Caki2 (cell line): ENCODE measurements at places on chromosomes 6 and 20. TPM values are rescaled to one million over a fixed set of nuclear protein-coding genes. Genes with fewer than 3 reads are reported as not detected.

GRCh38 chr6:142926494-142927270 lies 18.3 kb downstream of the HIVEP2 start:
- DNase-seq = peak; percentile 69

CTCFL gene
- total RNA-seq = not detected in 2 replicates

GRCh38 chr20:52076164-52076563 lies 115.4 kb downstream of the ZFP64 start:
- DNase-seq = no peak

DNA sequence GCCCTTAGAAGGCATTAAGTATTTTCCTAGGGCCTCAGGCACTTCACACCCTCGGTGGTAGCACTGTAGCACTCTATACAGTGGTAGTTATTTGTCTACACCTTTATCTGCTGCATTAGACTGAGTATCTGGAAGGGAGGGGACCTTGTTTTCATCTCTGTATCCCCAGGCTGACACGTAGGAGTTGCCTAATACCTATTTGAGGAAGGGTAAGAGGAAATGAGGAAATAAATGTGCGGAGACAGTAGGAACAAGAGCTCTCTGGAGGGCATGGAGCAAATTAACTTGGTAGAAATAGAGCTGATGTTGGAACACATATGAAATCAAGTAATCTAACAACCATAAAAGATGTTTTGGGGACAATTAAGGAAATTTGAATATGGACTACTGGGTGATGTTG lies 3.9 kb downstream of the CNPY3 start:
- DNase-seq = no peak

KCNS1 gene
- not detected in 2 replicates for total RNA-seq

DNA sequence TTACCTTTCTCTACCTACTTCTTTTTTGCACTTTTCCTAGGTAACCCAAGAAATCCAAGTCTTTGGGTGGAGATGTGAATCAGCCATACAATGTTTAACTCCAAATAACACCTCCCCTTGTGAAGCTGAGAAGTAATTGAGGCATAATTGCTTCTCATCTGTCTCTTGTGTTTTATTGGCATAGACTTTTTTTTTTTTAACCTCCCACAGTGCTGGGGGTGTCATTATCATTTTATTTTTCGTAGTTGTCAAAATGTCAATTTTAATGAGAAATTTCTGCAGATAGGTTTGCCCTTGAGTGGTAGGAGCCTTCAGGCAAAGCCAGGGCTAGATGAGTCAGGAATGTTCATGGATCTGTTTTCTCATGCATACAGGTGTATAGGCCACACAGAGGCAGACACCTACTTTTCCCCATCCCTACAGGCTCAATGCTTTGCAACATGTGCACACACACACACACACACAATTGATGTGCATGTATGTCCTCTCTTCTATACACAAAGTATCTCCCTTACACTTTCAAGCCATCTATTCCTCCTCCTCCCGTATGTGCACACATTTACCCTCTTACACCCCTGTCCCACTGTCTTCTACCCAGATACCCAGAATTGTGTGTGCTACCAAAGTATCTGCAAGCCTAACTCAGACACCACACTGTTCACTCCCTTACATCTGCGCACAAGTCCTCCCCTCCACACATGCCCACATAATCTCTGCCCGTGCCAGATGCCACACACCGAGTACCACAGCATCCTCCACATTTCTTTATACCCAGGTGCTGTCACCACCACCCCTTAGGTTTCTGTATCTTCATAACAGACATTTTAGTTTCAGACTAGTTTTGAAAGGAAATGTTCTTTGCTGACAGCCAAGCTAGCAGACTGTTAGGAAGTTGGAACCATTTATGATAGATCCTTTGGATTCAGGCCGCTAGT lies 22.0 kb downstream of the RALY start:
- DNase-seq = no peak

DNA sequence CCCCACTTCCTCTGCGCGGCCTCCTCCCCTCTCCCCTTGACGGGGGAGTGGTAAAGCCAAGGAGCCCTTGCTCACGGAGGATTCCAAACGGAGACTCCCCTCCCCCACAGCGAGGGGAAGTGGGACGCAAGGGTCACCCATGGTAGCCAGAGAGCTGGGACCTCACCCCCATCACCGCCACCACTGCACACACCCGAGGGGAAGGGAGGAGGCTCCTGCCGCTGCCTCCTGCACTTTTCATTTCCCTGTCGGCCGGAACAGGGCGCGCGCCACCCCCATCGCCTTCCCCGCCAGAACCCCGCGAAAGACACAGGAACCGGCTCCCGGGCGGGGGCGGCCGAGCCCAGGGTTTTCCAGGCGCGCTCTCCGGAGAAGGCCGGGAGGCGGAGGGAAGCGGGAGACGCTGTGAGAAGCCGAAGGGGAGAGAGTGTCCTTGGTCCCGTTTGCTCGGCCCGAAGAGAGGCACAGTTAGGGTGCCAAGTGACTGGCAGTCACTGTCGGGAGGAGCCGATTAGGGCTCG lies 789 bp downstream of the CCND3 start:
- peak; percentile 61 for DNase-seq

GRCh38 chr20:50550531-50550930 lies 40.3 kb downstream of the PTPN1 start:
- DNase-seq = no peak

- no peak for DNase-seq
These were observed 171.9 kb downstream of the LMBRD1 start for GRCh38 chr6:69624944-69625343.

DNA sequence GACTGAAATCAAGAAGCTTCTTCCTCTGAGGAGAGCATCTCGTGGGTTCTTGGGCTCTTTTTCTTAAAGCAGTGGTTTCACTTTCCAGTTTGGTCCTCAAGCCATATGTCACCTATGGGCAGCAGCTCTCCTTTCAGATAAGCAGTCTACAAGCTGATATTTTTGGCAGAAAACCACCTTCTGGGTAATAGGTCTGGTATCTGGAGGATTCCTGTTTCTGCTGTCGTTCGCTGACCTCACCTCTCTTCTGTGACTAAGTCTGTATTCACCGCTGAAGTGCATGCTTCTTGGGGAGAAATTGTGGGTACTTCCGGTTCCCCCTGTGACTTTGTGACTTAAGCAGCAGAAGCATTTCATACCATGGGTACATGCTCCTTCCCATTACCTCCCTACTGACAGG lies 193.6 kb downstream of the EDN1 start:
- DNase-seq = peak; percentile 66

THBS2 gene
- total RNA-seq = not detected in 2 replicates

DNA sequence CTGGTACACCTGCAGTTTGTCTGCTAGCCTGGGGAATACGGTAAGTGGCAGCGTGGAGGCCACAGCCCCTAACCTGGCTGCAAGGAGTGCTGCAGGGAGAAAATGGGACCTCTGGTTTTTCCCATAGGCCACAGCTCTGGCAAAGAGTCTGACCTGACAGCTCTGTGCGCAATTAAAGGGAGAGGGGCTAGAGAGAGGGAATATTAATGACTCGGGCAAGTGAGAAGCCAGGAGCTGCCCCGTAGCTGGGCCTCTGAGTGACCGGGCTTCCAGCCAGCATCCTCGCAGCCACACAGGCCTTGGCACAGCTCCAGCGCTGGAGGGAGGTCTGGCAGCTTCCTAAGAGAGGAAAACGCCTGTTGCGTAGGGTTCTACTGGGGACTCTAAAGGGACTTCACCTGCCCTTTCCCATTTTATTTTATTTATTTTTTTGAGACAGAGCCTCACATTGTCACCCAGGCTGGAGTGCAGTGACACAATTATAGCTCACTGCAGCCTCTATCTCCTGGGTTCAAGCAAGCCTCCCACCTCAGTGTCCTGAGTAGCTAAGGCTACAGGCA lies 18.2 kb upstream of the OCSTAMP start:
- DNase-seq = no peak

DNA sequence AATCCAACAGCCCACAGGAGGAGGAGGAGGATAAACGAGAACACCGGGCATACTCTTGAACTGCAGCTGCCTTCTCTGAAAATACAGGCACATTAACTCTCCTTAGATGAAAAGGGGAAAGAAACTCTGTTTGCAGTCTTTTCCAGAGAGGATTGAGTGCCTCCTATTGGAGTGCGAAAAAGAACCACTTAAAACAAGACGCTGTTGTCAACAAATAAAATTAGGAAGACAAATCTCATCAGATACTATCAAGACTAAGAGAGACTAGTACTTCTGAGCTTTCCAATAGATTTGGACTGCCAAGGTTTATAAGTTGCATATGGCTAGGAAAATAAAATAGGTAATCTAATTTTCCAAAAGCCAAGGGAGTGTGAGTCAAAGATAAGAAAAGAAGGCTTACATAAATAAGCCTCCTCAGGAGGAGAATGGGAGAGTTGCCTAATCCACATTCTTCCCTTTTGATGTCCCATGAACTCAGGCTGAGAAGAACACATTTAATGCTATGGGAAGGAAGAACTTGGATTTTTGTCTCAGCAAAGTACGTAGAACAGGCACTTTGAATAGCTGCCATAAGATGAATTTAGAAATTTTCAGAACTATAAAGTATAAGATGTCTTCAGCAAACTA lies 154.7 kb downstream of the ARHGAP18 start:
- no peak for DNase-seq

EFCAB8 gene
- total RNA-seq = not detected in 2 replicates

LAMA2 gene
- 0.41 and 0.46 TPM in 2 replicates for total RNA-seq

- no peak for DNase-seq
These were observed 189.3 kb downstream of the TSHZ2 start for GRCh38 chr20:53161473-53161872.

GRCh38 chr6:157512382-157512682 lies 131.3 kb downstream of the ZDHHC14 start:
- no peak for DNase-seq

DNA sequence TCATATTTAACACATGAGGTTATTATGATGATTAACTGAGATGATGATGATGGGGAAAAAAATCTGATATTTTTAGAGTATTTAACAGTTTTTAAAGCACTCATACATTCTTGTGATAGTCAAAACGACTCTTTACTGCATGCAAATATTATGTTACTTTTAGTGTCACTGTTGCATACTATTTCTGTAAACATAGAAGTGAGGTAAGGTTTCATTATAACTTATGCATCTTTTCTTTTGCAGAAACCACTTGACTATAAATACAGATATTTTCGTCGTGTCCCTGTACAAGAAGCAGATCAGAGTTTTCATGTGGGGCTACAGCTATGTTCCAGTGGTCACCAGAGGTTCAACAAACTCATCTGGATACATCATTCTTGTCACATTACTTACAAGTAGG lies 30.1 kb downstream of the FBXO9 start:
- DNase-seq = no peak

- DNase-seq = no peak
These were observed 347.8 kb upstream of the CNR1 start for GRCh38 chr6:88513920-88514319.

DNA sequence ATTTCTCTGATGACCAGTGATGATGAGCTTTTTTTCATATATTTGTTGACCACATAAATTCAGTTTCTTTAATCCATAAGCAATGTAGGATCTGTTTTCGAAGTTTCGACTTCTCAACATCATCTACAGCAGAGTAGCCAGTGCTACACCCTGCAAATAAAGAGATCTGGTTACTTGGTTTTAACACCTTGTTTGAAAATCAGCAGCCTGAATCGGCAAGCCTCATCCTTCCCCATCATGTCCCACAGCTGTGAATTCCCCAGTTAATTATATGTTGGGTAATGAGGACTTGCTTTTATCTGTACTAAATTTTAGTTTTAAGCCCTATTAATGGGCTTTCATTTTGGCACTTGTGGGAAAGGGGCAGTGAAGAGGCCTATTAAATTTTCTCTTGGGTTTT lies 80.6 kb downstream of the BMP2 start:
- DNase-seq = no peak

GRCh38 chr20:38112930-38113294 lies 52.2 kb downstream of the TGM2 start:
- no peak for DNase-seq

- DNase-seq = no peak
These were observed 494.7 kb upstream of the SLC35B3 start for GRCh38 chr6:8930009-8930408.

GRCh38 chr20:34022151-34022838 lies 28.6 kb downstream of the RALY start:
- peak; percentile 46 for DNase-seq

DNA sequence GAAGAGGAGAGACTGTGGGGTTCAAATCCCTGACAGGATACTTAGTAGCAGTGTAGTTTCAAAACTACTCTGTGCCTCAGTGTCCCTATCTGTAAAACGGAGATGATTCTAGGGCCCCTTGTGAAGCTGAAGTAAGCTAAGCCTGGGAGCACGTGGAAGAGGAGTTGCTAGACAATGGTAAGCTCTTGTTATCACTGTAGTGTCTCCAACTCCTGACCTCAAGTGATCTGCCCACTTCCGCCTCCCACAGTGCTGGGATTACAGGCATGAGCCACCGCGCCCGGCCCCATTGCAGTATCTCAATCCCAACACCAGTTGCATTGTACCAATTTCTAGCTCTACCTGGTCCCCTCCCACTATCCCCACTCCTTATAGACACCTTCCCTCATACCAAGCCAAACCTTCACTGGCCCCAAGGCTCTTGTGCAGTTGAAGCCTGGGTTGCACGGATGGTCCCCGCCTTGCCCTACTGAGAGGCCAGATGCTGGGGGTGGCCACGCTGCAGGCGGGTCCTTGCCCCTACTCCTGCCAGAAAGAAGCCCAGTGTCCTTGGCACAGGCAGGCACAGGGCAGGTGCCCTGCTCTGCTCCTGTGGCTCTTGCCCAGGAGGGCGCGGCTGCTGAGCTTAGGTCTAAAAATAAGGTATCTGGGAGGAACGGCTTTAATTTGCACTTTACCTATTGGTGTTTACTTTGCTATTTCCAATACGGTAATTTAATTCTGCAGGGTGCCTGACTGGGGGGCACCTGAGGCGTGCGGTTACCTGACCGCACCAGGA lies 118.1 kb downstream of the VEGFA start:
- no peak for DNase-seq

DNA sequence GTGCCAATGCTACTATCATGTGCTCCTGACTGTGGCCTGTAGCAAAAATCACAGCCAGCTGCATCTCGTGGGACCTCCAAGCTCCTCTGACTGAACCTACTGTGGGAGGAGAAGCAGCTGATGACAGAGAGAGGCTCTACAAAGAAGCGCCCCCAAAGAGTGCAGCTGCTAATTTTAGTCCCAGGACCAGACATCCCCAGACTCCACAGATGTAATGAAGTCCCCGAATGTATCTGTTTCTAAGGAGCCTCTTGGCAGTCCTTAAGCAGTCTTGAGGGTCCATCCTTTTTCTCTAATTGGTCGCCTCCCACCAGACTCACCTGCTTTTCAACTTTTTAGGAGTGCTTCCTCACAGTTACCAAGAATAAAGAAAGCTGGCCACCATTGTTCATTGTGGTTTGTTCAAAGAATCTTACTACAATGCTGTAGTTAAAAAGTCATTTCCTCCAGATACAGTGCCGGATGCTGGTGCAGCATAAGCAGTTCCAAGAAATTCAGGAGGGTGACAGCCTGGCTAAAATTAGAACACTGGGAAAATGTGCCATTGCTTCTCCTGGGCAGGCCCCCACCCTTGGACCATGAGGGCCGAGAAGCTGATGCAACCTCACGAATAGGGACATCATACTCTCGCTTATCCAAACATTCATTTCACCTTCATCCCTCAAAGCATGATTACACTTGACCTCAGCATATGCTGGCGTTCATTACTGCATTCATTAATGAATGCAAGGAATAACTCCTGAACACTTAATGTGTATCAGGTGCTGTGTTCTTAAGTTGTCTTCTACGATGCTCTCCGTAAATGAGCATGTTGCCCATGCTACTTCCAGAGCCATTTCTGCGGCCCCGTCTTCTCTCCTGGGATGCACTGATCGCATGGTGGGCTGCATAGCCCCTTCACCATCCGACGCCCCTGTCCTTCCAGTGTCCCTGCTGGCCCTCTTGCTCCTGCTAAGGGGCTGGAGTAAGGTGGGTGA lies 66.4 kb downstream of the LY86 start:
- DNase-seq = no peak
